Prostate gland (tissue), 2 donors: ENCODE measurements at places on chromosomes 6 and 20. TPM values are rescaled to one million over a fixed set of nuclear protein-coding genes. Genes with fewer than 3 reads are reported as not detected.

Gene KLC4
- 41.2 TPM for total RNA-seq

- DNase-seq, result no peak
These were observed 626.1 kb downstream of the COL12A1 start for GRCh38 chr6:74579794-74580193.

DNA sequence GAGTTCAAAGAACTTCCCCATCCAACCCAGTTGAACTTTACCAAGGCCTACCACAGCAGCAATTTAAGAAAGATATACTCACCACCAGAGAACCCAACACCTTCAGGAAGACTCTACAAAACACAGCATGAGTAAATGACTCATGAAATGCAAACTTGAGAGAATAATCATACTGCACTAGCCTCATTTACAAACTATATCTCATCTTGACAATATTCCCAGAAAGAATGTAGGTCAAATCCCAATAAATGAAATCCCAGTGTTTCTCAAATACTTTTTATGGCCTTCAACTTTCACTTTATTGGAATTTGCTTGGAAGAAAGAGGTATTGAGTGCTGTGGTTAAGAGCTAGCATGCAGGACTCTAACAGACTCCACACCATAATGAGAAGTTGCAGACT lies 60.0 kb downstream of the FYN start:
- no peak for DNase-seq

- DNase-seq, result no peak
These were observed 23.0 kb upstream of the BMP5 start for GRCh38 chr6:55898342-55898741.
